ENCODE measurements at places on chromosomes 2 and 18.

GRCh38 chr18:23746851-23747250 is 57.6 kb downstream of the LAMA3 start:
- DNase-seq, result no peak

GRCh38 chr2:217418090-217418489 is 558.2 kb upstream of the TNP1 start:
- DNase-seq, result no peak

GRCh38 chr2:222693837-222694236 is 22.4 kb downstream of the MOGAT1 start:
- no peak for DNase-seq

- DNase-seq, result no peak
Observed at GRCh38 chr2:217960351-217960750, 42.4 kb downstream of the TNS1 start.

- DNase-seq, result no peak
Observed at GRCh38 chr2:230578106-230578505, 134.5 kb upstream of the CAB39 start.

DNA sequence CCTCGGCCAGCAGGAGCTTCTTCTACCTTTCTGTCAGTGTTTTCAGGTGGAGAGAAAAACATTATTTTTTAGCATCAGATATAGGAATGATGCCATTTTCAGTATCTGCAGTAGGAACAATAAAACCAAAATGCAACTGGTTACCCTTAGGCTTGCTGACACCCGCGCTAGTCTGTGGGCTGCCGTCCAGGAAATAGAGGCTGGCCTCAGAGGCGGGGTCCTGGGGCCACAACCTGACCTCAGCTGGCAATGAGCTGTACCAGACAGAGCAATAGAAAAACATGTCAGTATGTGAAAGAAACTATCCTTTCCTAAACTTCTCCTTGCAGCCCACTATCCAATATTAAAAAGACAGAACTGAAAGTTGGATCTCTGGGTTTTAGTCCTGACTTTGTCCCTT is 4.6 kb upstream of the ST6GAL2 start:
- DNase-seq, result no peak

- DNase-seq, result no peak
Observed at GRCh38 chr2:143284087-143284675, 155.0 kb downstream of the ARHGAP15 start.

GRCh38 chr2:30310955-30311354 is 79.6 kb downstream of the LBH start:
- no peak for DNase-seq

DNA sequence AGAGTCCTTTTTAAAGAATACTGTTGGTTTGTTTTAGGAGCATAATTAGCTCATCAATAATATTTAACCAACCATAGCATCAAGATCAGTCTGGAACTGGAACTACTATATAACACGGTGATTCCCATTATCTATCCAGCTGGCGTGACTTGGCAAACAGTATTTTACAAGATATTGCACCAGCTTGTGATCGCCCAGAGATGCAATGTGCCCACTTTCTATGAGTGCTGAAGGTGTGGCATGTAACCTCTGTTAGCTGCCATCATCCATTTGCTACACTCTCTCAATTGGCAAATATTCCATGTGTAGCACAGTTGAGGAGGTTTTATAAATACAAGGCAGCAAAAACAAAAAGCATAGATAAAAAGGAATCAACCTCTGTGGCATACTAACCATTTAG is 64.9 kb downstream of the FIGN start:
- DNase-seq, result peak; percentile 58

DNA sequence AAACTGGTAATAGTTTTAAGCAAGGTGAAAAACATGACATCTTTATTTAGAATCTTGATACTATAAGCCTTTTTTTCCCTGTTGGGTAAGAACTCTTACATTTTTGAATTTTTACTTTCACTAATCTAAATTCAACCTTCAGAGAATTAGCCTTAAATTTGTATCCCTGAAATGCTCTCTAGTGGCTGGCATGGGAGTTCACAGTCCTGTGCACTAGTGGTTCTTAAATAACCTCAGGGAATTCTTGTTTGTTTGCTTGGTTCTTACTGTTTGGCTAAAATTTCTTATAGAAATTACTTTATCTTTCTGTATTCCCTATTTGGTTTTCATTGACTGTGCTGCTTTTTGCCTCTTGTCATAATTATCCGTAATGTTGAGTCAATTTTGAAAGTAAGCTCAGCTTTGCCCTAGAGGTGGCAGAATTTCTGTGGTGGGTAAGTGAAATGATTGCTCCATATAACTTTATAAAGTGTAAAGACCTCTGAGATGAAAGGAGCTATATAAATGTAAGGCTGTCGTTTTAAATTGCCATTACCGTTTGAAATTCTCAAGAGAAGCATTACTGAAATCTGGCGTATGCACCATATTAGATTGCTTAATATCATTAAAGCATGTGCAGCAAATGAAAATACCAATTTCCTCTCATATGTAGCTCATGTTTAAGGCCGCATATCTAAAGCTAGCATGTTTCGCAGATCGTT is 391.3 kb upstream of the FIGN start:
- DNase-seq, result no peak

GRCh38 chr2:60318544-60318943 is 234.9 kb downstream of the BCL11A start:
- DNase-seq, result no peak

GRCh38 chr2:236828820-236829219 is 256.9 kb upstream of the COPS8 start:
- no peak for DNase-seq

GRCh38 chr2:172460780-172461201 is 33.4 kb downstream of the ITGA6 start:
- DNase-seq, result no peak

DNA sequence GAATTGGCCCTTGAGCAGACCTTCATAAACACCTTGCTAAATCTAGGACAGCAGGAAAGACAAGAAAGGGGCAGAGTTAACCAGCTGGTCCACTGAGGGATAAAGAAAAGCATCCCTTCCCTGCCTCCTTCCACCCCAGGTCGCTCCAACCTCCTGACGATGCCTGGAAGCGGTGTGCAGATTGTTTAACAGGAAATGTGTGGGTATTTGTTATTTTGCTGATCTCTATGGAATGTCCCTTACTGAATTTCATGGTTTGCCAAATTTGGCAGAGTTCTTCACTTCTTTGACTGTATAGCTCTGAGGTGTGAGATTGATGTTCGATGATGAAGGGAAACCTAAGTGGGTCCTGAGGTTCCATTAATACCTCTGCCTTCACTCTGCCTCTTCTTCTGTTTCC is 72.9 kb downstream of the MAP3K20 start:
- no peak for DNase-seq

GRCh38 chr2:237164474-237165042 is 78.9 kb downstream of the COPS8 start:
- no peak for DNase-seq

- no peak for DNase-seq
Observed at GRCh38 chr2:5590886-5591285, 101.3 kb upstream of the SOX11 start.

DNA sequence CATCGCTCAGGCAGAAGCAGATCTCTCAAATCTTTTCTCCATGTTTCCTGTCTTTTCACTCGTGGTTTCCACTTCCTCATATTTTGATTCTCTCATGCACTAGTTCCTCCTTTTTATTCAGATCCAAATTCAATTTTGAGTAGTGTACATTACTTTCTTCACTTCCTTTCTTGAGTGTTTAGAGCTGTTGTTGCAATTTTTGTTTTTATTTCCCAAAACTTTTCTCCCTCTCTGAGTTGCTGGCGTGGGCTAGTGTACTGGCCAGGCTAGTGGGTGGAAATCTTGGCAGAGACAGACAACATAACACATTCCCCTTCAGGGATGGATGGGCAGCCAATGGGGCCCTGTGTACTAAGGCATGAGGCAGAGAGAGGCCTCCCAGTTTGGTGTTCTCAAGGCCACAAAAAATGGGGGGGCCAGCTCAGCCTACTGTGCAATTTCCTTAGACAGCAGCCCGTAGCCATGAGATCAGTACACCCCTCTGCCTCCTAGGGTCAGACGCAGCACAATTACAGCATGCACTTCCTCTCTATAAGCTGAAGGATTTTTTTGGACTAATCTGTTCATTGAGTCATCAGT is 145.1 kb upstream of the PID1 start:
- no peak for DNase-seq

DNA sequence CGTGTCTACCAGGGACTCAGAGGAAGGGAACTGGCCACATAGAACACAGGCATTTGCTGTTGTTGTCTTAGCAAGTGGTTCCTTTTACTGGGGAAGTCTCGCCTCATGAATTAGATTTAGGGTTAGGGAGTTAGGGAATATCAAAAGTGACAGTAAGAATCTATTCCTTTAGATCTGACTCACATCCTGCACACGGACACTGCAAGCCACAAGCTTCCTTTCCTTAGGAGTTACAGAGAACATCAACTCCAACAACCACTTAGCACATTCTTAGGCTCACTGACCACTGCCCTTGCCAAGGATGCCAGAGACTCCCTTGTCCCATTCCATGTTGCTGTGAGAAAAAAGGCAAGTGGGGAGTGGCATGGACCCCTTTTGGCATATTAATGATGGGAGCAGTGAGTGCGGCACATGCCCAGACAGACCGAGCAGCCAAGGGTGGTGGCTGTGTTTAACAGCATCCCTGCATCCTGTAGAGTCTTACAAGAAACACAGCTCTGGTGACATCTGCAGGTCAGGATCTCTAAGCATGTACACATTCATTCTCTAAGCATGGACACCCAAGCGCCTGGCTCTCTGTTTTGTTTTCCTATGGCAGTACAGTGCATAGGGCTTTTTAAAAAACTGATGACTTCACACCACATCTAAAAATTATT is 745.6 kb upstream of the RAB6C start:
- no peak for DNase-seq

GRCh38 chr2:52220393-52220792 is 1188.5 kb upstream of the NRXN1 start:
- peak; percentile 88 for DNase-seq

GRCh38 chr2:231457101-231457500 is 7.2 kb downstream of the NCL start:
- DNase-seq, result no peak

- DNase-seq, result no peak
Observed at GRCh38 chr2:131055169-131056065, 37.8 kb downstream of the FAM168B start.

- no peak for DNase-seq
Observed at GRCh38 chr2:144937910-144938709, 418.2 kb upstream of the ZEB2 start.

- no peak for DNase-seq
Observed at GRCh38 chr2:187655001-187655400, 100.8 kb upstream of the TFPI start.

DNA sequence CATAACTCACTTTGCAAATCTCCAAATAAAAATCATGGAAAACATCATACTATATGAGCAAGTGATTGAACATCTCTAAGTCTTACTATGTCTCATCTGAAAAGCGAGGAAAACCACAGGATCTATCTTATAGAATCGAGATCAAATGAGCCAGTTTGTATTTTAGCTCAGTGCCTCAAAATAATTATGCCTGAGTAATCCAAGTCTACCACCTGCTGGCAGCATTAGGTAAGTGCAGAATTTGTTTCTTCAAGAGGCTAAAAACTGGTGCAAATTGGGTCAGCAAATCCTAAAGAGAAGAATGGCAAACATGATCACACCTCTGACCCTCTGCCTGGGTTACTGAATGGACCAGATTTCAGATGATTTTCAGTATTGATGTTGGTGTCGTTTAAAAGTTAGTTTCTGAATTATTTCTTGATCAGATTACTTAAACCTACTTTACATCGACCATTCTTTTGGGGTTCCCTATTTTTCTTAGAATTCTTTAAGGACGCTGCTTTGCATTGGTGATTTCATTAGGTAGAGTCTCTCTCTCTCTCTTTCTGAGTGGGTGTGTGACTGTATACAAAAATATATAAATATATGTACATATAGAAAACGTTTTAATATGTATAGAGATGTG is 12.7 kb upstream of the FHOD3 start:
- DNase-seq, result peak; percentile 78

DNA sequence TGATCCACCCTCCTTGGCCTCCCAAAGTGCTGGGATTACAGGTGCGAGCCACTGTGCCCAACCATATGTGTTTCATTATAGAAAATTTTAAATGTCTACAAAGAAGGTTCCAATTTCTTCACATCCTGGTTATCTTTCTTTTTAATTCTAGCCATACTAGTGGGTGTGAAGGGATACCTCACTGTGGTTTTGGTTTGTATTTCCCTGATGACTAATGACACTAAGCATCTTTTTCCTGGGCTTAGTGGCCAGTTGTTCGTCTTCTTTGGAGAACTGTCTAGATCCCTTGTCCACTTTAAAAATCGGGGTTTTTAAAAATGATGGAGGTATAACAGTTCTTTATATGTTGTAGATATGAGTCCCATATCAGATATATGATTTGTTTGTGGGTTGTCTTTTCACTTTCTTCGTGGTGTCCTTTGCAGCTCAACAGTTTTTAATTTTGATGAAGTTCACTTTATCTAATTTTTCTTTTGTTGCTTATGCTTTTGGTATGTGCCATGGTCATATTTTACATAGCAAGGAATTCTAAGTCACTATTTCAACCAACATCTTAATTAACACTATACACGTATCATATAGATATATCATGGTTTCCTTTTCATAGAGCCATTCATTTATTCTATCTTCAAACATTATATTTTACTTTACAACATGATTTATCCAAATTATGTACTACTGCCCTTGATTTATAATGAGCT is 135.0 kb upstream of the RIOK3 start:
- DNase-seq, result no peak

GRCh38 chr2:168185583-168186274 is 61.7 kb downstream of the STK39 start:
- DNase-seq, result no peak

GRCh38 chr18:60347526-60348045 is 25.0 kb downstream of the MC4R start:
- DNase-seq, result no peak

GRCh38 chr18:60568220-60568619 is 195.6 kb upstream of the MC4R start:
- no peak for DNase-seq

DNA sequence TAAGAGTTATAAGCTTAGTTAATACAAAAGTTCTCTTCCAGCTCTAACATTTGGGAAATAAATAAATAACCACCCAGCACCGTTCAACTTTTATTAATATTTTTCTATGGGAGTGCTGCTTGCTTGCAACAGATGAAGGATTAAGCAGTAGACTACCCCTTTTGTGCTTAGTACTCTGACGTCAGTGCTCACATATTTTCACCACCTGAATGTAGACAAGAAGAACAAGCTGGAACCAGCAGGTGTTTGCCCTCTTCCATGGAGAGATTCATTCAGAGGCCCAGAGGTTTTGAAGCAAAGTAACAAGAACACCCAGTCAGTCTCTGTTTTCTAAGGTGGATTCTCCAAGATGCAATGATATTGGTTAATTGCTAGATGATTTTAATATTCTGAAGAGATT is 307.1 kb upstream of the PIK3C3 start:
- no peak for DNase-seq

- no peak for DNase-seq
Observed at GRCh38 chr2:112706170-112706664, 14.6 kb upstream of the NT5DC4 start.

DNA sequence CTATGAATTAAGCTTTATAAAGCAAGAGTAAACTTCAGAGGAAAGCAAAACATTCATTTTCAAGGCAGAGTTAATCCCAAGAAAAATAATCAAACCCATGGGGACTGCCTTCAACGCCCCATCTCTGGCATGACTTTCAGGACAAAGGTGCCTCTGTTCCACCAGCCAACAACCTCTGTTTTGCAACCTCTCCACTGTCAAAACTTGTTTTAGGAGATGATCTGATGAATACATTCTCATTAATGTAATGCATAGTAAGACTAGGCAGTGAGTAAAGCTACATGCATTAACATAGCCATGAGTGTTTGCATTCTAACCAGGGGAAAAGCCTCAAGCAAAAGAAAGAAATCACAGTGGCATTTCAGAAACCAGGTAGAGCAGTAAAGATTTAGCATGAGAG is 357.0 kb downstream of the FBXO15 start:
- no peak for DNase-seq

GRCh38 chr2:43950383-43951008 is 45.3 kb downstream of the LRPPRC start:
- DNase-seq, result peak; percentile 34
